Right lobe of liver (tissue), 6 donors: ENCODE measurements at places on chromosomes 2 and 18.
A peak's percentile ranks its signal among the peaks of the same experiment; 100 is the strongest.

- no peak for DNase-seq
These were observed 10.1 kb upstream of the CCBE1 start for GRCh38 chr18:59707306-59707705.

DNA sequence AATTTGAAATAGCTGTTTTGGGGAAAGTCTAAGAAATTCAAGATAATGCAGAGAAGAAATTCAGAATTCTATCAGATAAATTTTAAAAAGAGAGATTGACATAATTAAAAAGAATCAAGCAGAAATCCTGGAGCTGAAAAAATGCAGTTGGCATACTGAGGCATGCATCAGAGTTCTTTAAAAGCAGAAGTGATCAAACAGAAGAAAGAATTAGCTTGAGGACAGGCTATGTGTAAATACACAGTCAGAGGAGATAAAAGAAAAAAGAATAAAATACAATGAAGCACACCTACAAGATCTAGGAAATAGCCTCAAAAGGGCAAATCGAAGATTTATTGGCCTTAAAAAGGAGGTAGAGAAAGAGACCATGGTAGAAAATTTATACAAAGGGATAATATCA lies 57.1 kb downstream of the CYTIP start:
- no peak for DNase-seq

DNA sequence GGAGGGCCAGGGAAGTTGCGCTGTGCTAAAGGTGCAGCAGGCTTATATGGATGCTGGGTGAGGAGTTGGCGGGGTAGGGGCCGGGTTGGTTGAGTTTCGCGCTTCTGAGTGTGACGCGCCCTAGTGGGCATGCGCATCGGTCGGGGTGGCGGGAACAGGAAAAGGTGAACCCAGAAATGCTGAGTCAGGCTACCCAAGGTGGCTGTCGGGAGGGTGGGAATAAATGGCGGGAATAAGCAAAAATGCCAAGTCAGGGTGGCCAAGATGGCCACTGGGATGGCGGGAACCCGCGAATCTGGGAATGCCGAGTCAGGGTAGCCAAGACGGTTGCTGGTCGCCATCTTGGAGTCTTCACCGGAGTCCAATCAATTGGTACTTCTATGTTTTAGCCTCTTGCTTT lies 580.0 kb downstream of the SUCLG1 start:
- DNase-seq = no peak

DNA sequence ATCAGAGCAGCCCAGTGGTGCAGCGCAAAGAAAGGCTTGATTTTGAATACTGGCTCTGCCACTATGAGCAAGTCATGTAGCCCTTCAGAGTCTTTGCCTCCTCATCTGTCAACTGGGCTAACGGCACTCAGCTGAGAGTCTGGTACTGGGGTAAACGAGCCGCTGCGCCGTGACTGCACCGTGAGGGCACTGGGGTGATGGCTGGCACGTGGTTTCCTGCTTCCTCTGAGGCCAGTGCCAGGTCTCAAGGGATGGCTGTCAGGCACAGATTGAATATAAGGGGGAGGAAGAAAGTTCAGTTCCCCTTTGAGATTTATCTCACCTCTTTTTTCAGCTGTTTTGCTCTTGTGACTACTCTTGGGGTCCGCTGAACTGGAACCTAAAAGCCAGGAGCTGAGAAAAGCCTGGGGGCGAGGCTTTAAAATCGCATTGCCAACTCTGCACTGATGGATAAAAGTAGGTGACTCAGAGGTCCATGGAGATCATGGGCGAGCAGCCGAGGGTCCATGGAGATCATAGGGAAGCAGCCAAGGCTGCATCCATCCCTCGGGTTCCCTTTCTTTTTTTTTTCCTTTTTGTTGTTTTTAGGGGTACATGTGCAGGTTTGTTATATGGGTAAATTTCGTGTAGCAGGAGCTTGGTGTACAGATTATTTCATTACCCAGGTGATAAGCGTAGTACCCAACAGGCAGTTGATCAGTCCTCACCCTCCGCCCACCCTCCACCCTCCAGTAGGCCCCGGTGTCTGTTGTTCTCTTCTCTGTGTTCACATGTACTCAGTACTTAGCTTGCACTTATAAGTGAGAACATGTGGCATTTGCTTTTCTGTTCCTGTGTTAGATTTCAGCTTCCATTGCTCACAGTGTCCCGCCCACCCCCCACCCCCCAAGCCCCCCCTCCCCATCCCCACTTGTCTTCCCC lies 114.3 kb downstream of the SPP2 start:
- DNase-seq = no peak

DNA sequence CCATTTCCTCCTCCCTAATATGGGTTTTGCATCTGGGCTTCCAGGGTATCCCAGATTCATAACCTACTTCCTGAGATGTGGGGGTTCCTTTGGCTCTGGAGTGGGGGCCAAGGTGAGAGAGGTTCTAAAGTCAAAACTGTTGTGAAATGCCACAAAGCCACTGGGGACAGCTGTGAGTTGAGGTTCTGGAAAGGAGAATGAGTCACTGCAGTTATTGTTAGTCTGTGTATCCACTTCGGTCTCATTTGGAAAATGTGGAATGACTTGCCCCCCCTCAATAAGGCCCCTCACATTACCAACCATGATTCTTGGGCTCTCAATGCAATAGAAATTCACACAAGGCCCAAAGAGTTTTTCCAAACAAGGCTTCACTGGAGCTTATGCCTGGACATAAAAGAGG lies 51.1 kb upstream of the LGALSL start:
- no peak for DNase-seq

GRCh38 chr2:196719110-196719872 lies 79.8 kb downstream of the CCDC150 start:
- DNase-seq = peak; percentile 87

DNA sequence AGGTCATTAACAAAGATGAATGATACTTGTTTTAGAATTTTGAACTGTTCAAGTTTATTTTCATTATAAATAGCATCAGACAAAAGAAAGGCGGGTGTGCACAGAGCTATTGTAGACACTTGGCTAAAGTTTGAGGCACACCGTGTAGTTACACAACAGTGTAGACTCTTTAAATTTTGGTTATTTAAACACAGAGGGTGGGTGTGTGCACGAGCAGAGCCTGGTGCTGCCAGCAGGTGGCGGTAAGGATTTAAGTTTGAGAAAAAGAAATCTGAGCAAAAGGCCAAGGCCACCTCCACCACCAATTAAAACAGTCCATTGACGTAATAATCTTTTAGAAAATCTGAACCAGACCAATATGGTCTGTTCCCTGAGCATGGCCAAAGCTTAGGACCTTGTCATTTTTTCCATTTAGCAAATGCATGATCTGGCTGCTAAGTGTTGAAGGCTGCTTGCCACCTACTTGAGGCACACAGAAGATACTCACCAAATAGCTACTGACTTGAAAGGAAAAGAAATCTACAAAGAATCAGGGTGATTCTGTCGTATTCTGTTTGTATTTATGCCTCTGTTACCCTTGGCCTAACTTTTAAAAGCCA lies 14.3 kb downstream of the COPS7B start:
- peak; percentile 67 for DNase-seq

- no peak for DNase-seq
These were observed 83.3 kb downstream of the GALNT14 start for GRCh38 chr2:31054842-31055388.

DNA sequence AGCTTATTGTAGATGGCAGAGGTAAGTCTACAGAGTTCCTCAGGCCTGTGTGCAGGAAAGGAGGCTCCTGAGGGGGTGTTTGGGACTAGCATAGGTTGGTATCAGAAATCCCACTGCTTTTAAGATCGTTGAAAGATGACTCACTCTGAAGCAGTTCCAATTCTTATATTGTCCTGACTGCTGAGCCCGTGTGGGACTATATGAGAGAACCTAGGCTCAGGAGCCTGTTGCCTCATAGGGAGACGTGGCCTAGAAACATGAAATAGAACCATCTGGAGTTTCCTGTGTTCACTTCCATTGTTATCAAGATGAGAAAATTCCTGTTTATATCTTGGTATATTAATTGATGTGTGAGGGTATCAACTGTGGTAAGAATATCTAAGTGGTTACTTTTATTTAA lies 5.7 kb downstream of the CCT7 start:
- DNase-seq = no peak

DNA sequence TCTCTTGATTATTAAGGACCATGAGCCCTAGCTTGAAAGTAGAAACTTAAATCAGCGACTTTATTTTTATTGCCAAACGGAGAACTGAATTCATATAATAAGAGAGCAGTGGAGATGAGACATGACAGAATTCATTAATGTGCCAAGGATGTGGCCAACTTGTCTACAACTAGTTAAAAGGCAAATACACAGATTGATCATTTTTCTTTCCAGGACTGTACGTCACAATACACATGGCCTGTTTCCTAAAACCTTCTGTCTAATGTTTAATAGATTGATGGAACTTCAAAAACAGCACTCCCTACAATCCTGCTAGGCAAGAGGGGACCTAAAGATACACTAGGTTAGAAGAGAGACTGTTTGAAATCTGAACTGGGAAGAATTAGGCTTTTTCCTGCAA lies 647.8 kb downstream of the SATB2 start:
- no peak for DNase-seq

DNA sequence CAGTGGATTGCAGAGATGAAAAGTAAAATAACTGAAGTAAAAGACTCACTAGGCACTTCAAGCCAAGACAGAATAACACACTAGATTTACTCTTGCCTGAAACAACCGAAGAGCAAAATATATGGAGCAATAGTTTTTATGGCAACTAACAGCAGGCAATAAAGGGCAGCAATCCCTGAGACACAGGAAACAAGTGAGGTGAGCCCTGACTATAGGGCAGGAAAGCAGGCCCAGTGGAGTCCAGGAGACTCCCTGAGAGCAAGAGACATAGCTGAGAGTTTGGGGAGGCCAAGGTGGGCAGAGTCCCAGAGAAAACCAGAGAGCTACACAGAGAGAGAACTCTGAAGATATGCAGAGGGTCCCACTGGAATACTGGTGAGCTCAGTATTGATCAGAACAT lies 18.8 kb downstream of the FARSB start:
- DNase-seq = no peak

- DNase-seq = no peak
These were observed 82.9 kb downstream of the MSH2 start for GRCh38 chr2:47485751-47486300.

- no peak for DNase-seq
These were observed 58.5 kb downstream of the ADCY3 start for GRCh38 chr2:24861500-24861899.

DNA sequence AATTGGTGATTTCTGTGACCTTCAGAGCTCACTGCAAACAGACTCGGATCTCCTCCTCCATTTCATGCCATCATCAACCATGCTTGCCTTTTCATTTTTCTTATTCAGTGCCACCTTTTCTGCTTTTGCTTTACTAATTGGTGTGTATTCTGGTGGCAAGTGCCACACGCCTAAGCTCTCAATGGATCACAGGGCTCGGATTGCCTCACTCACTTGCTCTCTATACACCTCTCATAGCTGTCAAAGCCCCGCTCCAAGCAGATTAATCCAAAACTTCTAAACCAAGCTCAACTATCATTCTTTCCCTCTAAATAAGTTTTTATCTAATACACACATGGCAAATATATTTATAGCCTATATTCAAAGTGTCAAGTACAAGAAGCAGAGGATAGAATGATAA lies 86.4 kb downstream of the PLEKHM3 start:
- DNase-seq = no peak

GRCh38 chr2:98874186-98874689 lies 61.8 kb downstream of the CRACDL start:
- DNase-seq = no peak
